MCF 10A (cell line): ENCODE measurements at places on chromosomes 16 and 17.

GRCh38 chr17:27157297-27157696 is 136.6 kb upstream of the WSB1 start:
- DNase-seq: no peak

GRCh38 chr16:67594256-67594915 is 32.1 kb downstream of the CTCF start:
- DNase-seq: no peak

- DNase-seq: no peak
Measured at GRCh38 chr17:1592751-1593629, 30.4 kb upstream of the PITPNA start.

DNA sequence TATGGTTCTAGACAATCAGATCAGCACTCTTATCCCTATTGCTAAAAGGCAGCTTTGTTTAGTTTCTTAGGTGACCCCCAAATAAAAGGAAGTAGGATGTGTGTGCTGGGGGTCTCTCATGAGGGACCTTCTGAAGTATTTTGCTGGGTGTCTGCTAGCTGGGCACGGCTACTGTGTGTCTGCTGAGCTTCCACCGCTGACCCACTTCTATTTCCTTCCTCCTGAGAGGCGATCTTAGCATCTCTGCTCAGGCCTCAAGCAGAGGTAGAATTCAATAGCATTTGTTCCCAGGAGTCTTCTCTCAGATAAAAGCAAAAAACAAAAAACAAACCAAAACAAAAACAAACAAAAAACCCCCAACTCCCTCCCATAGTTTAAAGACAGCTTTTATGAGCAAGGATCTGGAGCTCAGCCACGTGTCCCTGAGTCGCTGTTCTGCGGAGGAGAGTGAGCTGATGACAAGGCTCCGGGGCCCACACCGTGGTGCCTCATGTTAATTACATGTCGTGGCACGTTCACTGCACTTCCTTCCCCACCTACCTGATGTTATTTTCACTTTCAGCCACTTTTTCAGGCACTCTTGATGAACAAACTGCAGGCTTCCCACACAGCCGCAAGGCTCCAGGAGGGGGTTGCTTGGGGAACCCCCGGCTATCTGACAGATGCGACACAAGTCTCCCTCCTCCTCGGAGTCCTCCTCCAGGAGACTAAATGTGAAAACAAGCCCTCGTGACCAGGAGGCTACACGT is 83.5 kb downstream of the MARCHF10 start:
- DNase-seq: peak; percentile 63

- DNase-seq: no peak
Measured at GRCh38 chr17:77511514-77512061, 370.8 kb downstream of the SEC14L1 start.

DNA sequence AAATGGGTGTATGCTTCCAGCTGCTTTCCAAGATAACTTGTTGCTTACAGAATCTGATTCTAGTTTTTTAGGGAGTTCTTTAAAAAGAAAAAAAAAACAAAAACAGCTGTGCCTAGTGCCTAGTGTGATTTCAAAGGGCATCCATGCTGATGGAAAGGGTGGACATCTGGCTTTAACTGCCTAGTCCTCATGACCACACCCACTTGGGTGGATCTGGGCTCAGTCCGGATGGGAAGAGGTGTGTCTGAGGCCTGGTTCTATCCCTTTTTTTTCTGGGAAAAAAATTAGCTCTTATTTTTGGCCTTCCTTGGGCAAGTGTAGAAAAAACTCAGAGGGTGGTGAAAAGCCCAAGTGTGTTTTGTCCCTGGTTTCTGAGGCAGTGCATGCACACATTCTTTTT is 132.3 kb upstream of the CDH11 start:
- no peak for DNase-seq

- DNase-seq: peak; percentile 11
Measured at GRCh38 chr16:52265446-52265861, 281.5 kb downstream of the TOX3 start.
